M059J (cell line): ENCODE measurements at places on chromosomes 13 and 19. TPM values are rescaled to one million over a fixed set of nuclear protein-coding genes. Genes with fewer than 3 reads are reported as not detected.

SERPINE3 gene
- total RNA-seq = not detected in 2 replicates

GRK1 gene
- not detected in 2 replicates for total RNA-seq

UPK1A gene
- 0.47 TPM in 1 of 2 replicates, not detected in the other for total RNA-seq

ANGPTL4 gene
- 0.27 and 0.91 TPM in 2 replicates for total RNA-seq

RELB gene
- 3.3 and 4.9 TPM in 2 replicates for total RNA-seq

COX6B2 gene
- 0.30 TPM in 1 of 2 replicates, not detected in the other for total RNA-seq
